CD4-positive, alpha-beta T cell treated with Interferon gamma for 1 hour (primary cell): ENCODE measurements at places on chromosomes 4 and X.

DNA sequence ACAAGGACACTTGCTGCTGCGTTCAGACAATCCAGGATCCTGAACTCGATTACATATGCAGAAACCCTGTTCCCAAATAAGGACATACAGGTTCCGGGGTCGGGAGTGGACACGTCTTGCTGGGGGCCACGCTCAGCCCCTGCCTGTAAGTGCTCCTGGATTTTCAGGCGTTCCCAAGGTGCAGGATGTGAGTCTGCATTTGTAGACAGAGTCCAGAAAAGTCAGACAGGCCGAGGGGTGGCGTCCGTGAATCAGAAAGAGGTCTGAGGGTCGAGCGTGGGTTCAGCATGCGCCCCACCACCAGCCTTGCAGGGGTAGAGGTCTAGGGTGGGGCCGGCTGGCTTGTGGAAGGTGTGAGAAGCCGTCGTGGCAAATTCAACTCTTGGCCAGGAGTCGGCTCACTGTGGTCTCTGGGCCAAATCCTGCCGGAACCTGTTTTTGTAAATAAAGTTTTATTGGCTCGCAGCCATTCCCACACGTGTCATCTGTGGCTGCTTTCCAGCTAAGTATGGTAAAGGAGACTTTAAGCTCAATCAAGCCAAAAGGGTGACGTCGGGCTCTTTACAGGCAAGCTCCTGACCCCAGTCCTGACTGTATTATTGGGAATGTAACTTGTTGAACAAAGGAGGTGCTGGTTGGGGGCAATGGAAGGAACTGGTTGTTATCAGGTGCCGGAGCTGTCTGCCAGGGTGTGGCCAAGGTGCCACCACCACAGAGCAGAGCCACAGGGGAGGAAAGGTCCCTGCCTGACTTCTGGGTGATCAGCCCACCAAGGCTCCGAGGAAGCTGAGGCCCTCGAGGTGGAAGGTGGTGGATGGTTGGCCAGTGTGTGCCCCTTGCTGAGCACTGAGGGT, 7.4 kb downstream of the DOK7 start:
- DNase-seq, result no peak

- DNase-seq, result no peak
Measured at GRCh38 chrX:116499780-116500179, 37.0 kb upstream of the CT83 start.

DNA sequence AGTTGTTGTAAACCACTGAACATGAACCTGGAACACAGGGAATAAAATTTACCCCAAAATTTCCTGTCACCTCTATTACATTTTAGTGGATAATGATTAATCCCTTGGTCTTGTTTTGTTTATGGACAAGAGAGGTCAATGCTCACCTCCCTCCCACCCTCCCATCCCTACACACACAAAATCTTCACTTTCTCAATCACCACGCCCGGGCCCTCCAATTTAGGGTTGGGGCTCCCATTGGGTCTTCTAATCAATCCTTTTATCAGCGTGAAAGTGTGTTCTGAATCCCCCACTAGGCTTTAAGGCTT, 23.1 kb downstream of the ABCG2 start:
- no peak for DNase-seq

DNA sequence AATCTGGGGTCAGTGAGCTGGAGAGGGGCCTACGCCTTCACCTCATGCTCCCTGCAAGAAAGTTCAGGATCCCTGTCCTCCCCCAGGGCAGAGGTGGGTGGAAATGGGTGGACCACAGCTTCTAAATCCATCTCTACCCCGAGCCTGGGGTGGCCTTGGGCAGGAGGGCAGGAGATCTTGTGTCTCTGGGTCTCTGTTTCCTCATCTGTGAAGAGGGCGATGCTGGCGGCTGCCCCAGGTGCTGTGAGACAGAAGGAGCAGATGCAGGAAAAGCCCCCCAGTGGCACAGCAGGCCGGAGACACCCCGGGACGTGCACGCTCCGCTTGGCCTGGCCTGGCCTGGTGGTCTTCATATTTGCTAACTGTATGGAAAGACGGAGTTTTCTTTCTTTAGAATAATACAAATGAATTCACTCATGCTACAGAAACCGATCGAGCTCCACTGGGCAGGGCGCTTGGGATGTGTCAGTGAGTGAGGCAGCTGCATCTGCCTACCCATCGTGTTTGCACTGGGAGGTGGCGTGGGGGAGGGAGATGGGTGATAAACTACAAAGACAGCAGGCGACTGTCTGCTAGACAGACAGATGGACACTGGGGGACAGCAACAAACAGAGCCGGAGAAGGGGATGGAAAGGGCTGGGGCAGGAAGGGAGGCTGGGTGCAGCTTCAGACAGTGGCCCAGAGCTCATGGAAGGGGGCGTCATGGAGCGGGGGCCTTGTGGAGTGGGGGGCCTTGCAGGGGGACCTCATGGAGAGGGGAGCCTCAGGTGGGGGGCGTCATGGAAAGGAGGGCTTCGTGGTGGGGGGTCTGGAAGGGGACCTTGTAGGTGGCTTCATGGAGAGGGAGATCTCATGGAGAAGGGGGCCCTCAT, 136.2 kb downstream of the CPZ start:
- DNase-seq, result no peak

- DNase-seq, result no peak
Measured at GRCh38 chr4:80852061-80852460, 178.4 kb upstream of the BMP3 start.

- no peak for DNase-seq
Measured at GRCh38 chrX:132648895-132649294, 160.1 kb upstream of the MBNL3 start.

GRCh38 chr4:173192375-173193162, 24.0 kb downstream of the GALNT7 start:
- no peak for DNase-seq

GRCh38 chr4:139839403-139840031, 173.9 kb downstream of the MGST2 start:
- no peak for DNase-seq

DNA sequence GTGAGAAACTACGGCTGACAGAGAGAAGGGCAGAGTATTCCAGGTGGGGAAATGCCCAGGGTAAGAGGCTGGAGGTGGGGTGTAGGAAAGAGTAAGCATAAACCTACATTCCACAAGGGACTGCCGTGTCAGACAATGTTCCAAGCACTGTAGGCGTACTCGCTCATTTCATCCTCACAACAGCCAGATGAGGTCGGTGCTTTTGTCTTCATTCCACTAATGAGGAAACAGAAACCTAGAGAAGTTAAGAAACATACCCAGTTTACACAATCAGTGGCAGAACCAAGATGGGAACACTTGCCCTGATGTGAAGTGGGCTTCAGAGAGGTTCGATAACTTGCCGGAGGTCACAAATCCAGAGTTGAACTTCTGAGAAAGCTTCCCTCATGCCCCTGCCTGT, 4.6 kb downstream of the SASH3 start:
- no peak for DNase-seq

DNA sequence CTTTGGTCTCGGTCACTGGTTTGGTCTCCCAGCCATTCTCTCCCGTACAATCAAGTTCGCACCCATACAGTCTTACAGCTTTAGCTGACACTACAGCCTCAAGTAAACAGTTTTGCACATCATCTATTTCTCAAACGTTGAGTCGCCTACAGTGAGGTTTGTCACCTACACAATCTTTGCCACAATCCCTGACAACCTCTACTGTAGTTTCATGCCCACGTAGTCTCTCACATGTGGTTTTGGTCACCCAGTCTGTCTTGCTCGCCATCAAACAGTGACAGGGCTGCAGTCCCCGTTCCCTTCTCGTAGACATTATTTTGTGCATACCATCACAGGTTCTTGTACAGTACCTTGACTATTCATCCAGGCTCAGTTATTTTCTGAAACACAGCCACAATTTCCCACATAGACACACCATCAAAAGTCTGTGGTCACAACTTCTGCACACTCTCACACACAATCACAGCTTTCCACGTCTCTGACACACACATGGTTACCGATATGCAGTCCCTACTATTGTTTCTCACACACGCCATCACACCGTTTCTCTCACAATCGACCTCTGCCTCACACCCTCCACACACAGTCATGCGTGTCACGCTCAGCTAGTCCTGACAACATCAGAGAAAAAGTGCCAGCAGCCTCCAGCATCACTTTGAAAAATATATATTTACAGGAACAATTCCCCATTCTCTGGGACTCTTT, 5.3 kb upstream of the CFP start:
- no peak for DNase-seq

- no peak for DNase-seq
Measured at GRCh38 chr4:102454981-102455685, 46.0 kb upstream of the NFKB1 start.

DNA sequence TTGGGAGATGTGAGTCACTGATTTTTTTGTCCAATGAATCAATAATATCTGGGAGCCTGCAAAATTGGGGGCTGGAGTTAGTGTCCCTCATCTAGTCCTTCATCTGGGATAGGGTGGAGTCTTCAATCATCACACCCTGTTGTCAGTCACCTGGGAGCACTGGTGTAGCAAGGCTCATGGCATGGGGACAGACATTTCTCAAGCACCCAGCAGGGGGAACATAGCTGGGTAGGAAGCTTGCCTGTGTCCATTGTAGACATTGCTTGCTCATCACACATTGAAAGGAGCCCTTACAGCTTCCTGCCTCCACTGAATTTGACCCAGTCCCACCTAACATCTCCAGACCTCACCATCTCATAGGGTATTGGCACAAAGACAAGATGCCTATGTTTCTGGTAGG, 61.2 kb downstream of the SEL1L3 start:
- no peak for DNase-seq

DNA sequence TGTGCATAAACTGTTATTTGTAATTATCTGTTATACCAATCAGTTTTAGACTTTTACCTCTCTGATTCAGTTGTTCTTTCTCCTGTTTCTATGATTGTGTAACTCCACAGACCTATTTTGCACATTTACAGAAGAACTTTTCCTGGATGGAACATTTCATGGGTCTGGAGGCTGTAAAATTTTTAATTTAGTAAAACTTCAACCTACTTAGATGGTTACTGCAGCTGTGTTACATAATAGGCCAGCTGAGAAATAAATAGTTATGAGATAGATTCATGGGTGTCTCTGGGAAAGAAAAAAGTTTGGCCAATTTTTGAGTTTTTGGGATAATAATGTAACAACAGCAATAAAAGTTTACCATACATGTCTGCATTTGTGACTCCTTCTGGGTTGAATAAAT, 253.5 kb downstream of the ARHGAP24 start:
- DNase-seq, result no peak

GRCh38 chrX:154516656-154517100, 646 bp upstream of the FAM3A start:
- DNase-seq, result no peak

DNA sequence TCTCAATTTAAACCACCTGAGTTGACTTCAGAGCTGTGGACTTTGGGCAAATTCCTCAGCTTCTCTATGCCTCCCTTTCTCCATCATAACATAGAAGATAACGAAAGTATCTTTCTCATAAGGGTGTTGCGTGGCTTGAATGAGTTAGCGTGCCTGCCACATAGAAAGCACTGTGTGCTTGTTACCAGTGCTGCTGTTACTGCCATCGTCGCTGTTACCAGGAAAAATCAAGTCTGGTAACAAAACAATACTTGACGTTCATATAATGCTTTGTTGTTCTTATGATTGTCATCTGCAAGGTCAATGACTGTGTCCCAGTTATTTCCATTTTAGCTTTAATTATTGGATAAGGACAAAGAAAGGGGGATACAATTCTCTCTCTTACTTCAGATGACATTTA, 64.4 kb downstream of the DDX60L start:
- DNase-seq, result no peak

GRCh38 chr4:129515356-129515755, 419.4 kb downstream of the C4orf33 start:
- no peak for DNase-seq

DNA sequence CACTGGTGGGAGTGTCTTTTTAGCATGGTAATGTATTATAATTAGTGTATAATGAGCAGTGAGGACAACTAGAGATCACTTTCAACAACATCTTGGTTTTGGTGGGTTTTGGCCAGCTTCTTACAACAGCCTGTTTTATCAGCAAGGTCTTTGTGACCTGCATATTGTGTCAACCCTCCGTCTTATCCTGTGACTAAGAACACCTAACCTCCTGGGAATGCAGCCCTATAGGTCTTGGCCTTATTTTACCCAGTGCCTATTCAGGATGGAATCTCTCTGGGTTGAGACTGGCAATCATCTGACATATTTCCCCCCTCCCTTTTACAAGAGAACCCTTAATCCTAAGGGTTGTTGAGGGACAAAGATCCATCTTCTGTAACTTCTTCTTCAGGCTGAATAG, 21.9 kb upstream of the ADH4 start:
- DNase-seq, result no peak

DNA sequence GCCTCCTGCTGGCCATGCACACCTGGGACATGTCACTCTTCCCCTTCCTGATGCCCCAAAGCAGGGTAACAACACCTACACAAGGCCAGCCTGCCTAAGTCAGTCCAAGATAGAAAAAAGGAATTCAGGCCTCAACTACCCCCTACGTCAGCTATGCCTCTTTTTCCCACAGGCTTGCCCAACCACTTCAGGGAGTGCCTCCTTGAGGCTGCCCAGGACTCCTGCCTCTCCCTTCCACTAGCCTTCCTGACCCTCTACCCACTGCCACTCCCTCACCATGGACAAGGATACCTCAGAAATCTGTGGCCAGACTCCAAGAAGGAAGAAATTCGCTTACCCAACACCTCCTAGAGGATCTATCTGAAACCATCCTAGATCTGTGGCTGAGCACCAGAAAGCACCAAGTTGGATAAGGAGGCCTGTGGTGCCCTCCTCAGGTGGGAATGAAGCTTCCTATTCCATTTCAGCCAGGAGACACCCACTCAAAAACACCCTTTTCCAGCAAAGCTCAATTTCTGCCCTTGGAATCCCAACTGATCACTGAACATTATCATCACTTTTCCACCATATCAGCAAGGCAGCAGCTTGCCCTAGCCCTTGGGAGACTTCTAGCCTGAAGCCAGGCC, 1.8 kb downstream of the KDM5C start:
- no peak for DNase-seq

DNA sequence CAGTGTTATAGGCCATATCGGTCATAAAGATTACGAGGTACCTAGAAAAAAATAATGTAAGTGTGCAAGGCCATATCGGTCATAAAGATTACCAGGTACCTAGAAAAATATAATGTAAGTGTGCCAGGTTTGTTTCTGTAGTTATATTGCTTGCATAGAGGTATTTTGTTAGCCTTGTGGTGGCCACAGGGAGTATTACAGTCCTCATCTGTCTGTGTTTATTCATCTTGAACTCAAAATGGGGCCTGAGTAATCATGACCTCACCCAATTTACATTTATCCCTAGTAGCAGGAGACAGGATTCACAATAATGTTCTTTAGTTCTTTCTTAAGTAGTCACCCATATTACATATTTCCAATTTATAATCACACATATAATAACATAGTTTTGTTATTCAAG, 459.7 kb downstream of the MID1IP1 start:
- no peak for DNase-seq

DNA sequence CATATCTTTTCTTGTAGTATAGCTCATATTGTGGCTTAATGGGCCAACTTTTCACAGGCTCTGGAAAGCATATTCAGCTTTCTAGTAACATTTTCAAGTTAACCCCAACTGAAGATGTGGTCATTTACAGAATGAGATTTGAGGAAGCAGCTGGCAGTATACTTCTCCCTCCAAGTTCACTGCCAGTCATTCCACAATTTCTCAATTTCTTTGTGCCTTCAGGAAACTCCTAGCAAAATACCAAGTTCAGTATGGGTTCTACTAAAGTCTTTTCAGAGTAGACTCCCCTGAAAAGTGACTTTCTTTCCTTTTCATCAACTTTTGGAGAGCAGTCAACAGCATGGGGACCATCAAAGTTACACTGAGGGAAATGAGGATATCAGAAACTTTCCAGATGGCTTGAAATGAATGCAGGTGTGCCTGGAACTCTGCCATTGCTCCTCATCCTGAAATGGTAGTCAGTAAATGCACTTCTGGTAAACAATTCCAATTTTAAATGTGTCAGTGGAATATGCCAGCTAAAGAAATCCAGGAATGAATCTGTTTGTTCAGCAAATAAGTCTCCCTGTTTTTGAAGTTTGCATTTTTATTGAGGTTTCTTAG, 81.5 kb upstream of the TEX13D start:
- no peak for DNase-seq
